MM.1S (cell line): ENCODE measurements at places on chromosomes 16 and 17.

- DNase-seq, result no peak
Measured at GRCh38 chr17:81834831-81835267, at the start of gene PPP1R27. PPP1R27 (minus strand) TSS chr17:81835050; CDS start chr17:81834953, 97 bp downstream.

- no peak for DNase-seq
Measured at GRCh38 chr17:68391561-68392268, 65.6 kb downstream of the WIPI1 start.

GRCh38 chr17:72274614-72275013, 153.8 kb downstream of the SOX9 start:
- DNase-seq, result no peak

DNA sequence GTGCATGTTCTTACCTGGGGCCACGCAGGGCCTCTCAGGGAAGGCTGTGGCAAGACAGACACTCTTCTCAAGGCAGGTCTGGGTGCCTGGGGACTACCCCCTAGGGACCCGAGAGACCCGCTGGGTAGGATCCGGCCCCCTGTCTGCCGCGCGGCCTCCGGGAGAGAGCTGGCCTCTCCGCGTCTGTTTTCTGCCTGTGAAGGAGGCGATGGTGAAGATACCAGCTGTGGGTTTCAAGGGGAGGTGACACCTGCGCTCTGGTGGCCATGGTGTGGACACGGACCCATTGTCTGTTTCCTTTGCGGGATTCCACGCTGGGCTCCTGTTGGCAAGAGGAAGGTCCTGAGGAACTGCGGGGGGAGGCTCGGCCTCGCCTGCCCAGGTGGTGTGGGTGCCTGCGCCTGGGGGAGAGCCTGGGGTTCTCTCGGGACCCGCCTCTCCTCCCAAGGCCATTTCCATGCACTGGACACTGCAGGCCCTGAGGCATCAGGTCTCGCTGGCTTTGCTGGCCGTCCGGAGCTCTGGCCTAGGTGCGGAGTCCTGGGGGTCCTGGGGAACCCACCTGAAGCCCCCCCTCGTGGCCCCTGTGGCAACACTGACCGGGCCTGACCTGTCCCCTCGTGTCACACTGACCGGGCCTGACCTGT, 12.2 kb upstream of the METRNL start:
- DNase-seq, result no peak

DNA sequence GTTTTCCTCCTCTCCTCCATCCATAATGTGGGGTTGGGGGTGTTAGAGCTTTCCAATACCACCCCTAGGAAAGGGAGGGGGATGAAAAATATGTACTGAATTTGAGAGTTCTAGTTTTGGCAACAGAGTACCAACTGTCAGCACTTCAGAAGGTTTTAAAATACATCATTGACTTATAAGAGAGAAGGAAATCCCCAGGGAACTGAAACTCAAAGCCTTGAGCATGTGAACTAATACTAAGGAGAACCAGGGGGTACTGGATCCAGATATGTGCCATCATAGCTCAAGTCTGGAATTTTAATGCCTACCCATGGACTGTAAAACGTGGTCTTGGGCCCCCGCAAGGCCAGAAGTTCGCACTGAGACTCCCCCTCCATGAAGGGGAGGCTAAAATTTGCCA, 15.8 kb downstream of the CACNG5 start:
- DNase-seq, result no peak

GRCh38 chr16:57082664-57083063, 9.7 kb upstream of the CPNE2 start:
- no peak for DNase-seq

DNA sequence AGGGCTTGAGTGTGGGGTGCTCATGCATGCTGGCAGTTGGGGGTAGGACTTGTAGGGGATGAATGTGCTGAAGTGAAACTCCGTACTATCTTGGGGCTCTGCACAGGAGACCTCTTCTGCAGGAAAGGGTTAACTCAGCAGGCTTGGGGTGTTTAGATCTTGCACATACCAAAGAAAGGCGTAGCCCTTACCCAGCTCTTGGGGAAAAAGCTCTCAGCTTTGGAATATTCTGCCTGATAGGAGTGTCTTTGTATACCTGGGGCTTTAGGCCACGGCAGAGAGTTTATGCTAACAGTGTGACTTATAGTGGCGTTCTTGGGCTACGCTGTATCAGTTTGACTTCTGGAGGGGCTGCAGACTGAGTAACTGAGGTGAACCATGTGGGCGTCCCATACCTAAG, 21.1 kb downstream of the KRT25 start:
- DNase-seq, result no peak

- DNase-seq, result no peak
Measured at GRCh38 chr17:55988861-55989260, 164.4 kb upstream of the ANKFN1 start.

- no peak for DNase-seq
Measured at GRCh38 chr17:73203788-73204479, 11.1 kb downstream of the COG1 start.

- no peak for DNase-seq
Measured at GRCh38 chr17:31198026-31198425, 99.0 kb downstream of the OMG start.

DNA sequence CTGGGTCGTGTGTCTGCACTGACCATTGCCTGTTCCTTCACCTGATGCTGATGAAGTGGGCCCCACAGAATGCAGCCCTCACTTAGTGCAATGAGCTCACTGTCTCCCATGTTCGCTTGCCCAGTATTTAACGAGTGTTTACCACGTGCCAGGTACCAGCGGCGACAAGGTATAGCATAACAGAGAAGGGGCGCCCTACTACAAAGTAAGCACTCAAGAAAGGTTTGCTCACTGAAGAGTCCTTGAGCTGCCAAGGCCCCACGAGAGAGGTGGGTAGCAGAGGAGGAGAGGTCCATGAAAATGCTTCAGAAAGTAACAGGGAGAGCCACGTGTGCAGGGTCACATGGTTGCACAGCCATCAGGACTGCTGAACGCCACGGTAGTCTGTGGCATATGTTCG, 230.0 kb downstream of the NTN1 start:
- DNase-seq, result no peak

GRCh38 chr16:23803591-23804123, 32.1 kb upstream of the PRKCB start:
- DNase-seq, result peak; percentile 72

DNA sequence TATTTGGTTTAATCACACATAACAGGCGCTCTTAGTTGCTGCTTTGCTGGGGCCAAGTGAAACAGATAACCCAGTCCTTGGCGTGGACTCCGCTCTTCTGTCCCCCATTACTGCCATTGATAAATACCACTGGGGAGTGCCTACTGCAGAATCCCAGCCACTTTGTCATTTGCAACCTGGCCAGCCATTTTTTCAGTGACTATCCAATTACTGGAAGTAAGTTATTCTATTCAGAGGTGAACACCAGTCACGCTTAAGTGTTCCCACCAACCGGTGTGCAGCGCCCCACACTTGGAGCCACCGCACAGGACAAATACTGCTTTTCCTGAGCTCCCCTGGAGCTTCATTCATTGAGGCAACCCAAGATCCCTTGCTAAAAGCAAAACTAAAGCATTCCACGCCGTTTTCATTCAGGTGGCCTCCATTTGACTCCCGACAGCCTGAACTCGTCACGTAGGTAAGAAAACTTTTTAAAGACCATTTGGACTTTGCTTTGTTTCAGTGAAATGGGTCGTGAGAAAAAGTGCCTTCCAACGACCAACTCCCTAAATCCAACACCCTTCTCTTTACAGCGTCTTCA, 1.8 kb downstream of the USP7 start:
- peak; percentile 27 for DNase-seq

- DNase-seq, result peak; percentile 72
Measured at GRCh38 chr16:56513972-56514371, 5.9 kb downstream of the BBS2 start.

DNA sequence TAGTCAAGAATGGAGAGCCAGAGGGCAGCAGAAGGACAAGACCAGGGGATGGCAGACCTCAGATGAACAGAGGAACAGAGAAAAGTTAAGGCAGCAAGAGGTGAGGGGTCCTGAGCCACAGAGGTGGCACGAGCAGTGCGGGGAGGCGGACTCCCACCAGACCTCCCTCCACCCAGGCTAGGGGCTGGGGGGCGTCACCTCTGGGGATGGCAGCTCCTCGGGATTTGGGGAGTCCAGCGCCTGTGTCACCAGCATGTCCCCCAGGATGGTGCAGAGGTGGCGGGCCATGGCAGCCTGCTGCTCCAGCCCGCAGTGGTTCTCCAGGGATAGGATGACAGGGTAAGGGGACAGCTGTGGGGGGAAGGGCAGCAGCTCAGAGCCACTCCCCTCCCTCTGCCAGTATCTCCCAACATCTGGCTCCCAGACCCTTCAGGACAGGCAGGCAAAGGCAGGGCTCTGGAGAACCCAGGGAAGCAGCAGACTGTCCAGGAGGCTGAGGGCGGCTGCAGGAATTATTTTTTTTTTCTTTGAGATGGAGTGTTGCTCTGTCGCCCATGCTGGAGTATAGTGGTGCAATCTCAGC, 15.8 kb downstream of the PLCD3 start:
- no peak for DNase-seq

DNA sequence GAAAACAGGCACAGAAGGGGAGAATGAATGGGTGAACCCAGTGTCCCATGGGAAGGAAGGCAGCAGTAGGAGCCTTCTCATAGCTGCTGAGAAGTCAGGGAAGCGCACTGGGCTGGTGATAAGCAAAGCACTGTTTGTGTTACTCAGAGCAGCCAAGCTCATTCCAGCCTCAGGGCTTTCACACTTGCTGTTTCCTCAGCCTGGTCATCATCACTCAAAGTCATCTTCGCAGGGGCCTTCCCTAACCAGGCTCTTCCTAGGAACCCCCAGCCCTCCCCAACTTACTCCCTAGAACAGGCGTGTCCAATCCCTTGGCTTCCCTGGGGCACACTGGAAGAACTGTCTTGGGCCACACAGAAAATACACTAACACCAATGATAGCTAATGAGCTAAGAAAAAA, 32.1 kb upstream of the LONP2 start:
- DNase-seq, result no peak

DNA sequence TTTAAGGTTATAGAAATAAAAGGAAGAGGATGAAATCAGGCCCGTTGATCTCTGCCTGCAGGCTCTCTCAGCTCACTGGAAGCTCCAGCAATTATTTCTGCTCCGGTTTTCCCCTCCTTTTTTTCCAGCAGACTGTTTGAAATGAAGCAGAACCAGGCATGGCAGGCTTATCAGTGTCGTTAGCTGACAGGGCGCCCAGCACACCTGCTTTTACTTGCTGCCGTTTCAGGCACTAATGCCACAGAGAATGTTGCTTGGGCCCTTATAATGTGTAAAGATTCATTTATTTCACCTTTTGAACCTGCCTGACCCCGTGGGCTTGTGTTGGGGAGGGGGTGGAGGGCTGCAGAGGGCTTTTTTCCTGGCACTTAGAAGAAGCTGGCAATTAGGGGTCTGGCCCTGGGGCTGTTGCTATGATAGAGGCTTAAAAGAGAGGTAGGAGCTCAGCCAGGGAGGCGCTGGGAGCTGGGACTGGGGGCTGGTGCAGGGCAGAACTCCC, 108.1 kb downstream of the IRX3 start:
- DNase-seq, result no peak

- no peak for DNase-seq
Measured at GRCh38 chr17:65850486-65850885, 289.0 kb upstream of the AXIN2 start.

DNA sequence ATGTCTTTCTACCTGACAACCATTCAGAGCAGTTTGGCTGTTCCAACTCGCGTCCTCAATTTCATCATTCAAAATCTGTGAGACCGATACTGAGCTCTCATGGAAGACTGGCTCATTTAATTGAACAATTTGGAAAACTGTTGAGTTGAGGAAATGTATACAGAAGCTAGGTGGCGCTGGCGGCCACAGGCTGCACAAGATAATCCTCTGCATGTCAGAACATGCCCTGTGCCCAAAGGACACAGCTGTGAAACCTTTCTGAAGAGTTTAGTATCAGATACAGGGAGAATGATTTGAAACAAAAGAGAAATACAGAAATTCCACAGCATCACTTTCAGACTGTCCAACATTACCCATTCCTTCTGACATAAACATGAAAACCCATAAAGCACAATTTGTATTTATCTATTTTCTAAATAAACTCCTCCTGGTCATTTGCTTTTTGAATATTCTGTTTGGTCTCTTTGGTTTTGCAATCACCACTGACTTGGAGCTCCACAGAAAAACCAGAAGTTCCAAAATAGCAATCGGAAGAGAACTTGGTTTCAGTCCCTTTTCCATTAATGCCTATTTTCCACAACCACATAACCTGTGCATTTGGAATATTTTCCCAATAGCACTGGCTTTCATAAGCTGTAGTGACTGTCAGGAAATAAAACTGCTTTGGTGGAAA, 192.8 kb downstream of the MAP2K6 start:
- DNase-seq, result peak; percentile 82

DNA sequence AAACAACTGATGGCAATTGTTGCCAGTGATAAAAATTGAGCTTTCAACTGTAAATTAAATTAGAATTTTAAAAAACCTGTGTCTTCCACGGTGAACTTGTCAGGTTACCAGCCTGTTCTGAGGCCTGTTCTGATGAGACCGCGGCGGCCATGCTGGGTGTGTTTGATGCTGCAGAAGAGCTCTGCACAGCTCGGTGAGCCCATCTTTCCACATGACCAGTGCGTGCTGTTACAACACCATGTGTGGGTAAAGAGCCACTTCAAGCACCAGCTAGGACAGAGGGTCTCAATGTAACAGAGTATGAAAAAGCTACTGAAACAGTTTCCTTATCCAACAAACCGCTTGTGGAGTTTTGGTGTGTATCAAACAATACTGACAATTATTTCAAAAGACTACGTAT, 48.5 kb downstream of the RPTOR start:
- no peak for DNase-seq

GRCh38 chr16:11320170-11320569, 25.1 kb upstream of the RMI2 start:
- no peak for DNase-seq

- no peak for DNase-seq
Measured at GRCh38 chr16:84486551-84487235, 17.8 kb downstream of the MEAK7 start.

DNA sequence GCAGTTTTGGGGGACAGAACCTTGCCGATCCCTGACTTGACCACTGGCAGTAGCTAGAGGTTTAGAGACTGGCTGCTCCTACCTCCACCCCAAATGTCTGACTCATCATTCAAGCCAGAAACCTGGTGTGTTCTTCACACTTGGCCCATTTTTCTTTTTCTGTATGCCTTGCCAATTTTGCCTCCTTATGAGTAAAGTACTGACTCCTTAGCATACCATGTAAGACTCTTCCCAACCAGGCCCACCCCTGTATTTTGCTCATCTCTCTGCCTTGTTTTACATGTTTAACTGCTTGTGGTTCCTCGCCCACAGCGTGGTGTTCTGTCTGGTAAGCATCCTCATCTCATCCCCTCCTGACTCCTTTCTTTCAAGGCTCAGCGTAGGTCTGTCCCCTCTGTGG, 37.9 kb downstream of the NUP88 start:
- no peak for DNase-seq

- DNase-seq, result no peak
Measured at GRCh38 chr17:75845933-75846691, 1.9 kb upstream of the UNC13D start.

DNA sequence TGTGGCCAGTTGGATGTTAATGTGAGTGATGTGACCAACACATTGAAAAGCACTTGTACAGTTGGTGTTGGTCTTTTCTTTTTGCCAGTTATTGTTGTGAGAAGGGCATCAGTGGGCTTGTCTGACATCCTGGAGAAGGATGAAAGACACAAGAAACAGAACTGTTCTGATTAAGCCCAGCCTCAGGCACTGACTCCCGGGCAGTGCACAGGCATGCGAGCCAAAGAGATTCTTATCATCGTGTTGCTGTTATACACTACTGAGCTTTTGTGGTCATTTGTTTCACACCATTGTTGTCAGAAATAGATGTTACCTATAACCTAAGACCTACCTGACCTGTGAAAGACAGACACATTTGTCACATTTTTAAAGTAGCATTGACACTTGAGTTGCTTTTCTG, 236.8 kb upstream of the CA10 start:
- DNase-seq, result no peak

- no peak for DNase-seq
Measured at GRCh38 chr16:87740909-87741424, 24.8 kb downstream of the KLHDC4 start.
